Midbrain (tissue), 1 donor: ENCODE measurements at places on chromosomes 5 and 9.
A peak's percentile ranks its signal among the peaks of the same experiment; 100 is the strongest.

DNA sequence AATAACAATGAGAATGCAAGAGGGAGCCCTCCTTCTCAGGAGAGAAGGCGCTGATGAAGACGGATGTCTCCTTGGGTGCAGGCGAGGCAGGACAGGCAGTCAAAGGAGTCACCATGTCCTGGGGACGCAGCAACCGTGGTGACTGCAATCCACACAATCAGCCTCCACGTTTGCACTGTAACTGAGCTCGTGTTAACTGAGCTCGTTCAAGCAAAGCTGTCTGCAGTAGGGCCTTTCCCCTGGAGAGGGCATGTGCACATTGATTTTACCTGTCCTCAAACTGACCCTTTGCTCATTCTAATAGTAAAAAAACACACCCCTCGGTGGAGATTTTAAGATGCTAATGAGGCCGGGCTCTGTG lies 2.8 kb downstream of the SARDH start:
- DNase-seq, result no peak

DNA sequence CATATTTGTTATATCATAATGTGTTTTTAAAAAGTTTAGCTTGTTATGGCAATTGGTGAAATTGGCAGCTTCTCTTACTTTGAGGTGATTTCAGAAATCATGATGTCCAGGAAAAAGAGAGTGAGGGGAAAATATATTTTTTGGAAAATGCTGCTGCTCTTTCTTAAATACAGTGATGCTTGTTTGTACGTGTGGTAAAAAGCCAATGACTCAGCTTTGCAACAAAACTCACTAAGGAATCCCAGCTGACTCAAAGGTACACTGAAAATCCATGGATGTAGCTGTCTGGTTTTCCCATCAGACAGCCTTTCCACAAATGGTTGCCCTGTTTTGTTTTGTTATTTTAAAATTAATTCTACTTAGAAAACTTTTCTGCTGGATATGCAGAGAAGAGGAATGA lies 306.4 kb upstream of the PAPPA start:
- no peak for DNase-seq

DNA sequence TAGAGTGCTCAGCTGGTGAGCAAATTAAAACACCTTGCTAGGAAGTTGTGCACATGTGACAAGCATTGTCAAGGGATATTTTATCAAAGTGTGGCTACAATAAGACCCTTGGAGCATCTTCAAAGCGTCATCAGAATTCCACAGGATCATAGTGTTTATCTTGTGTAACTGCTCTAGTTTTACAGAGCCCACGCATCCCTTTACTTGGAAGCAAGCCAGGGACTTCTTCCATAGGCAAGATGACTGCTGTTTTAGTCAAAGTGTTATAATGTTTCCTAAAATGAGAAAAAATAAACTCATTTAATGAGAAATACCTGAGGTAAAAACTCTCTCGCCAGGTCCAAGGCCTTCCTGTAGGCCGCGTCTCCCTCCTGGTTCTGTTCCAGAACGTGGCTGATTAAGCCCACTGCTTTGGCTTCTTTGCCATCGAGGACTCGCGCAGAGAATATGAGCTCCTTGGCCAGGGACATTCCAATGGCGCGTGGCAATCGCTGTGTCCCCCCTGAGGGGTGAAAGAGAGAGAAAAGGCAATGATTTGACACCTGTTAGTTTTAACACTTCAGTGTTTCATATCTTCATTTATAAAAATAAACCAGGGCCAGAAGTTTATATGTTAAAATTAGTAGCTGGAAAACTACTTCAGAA lies 141.1 kb downstream of the AUH start:
- DNase-seq, result no peak

DNA sequence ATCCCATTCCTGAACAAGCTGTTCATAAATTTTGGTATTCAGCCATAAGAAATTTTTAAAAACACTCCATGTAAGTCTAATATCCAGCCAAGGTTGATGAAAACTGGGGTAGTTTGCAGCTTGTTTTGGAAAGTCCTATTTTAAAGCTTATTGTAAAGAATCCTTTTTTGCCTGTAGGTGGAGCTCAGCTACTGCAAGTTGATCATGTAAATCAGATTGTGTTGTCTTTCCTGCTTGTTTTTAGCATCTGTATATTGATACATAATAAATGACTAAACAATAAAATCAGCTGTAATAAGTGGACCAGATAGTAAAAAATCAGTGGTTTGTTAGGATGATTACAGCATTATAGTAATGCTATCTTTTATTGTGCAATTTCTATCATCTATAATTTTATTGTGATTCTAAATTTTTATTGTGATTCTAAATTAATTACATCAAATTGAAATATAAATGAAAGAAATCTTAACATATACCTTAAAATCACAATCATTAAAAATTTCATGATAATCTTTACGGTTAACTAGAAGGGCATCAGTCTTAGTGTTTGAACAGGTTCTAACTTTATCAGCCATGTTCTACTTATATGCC lies 42.4 kb downstream of the CWC27 start:
- DNase-seq, result peak; percentile 57

DNA sequence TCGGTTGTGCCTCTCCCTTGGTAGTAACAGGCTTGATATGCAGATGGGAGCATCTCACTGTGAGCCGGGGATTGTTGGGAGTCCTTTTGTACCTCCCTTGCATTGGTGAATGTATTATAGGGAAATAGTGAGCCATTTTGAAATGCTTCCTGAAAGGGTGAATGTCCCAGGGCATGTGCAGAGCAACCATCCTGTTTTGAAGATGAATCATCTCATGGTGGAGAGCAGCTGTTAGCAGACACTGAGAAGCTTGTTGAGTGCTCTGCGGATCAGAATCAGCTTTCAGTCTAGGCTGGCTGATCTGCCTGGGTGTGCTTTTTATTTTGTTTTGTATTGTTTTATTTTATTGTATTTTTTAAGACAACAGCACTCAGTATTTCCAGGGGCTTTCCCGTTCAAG lies 29.7 kb downstream of the SLC36A1 start:
- DNase-seq, result no peak

GRCh38 chr9:33731142-33731541 lies 64.2 kb upstream of the PRSS3 start:
- DNase-seq, result no peak

DNA sequence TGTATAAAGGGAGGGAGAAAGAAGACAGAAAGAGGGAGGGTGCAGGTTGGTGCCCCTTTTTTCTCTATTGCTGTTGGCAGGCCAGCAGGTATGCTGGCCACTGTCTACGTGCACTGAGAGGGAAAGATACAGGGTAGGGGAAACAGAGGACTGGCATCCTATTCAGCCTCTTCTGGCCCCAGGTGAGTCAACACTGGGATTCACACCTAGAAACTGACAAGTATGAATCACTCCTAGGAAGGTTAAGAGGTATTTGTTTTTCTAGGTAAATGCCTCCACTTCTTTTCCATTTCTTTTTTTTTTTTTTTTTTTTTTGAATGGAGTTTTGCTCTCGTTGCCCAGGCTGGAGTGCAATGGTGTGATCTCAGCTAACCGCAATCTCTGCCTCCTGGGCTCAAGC lies 2.8 kb upstream of the UBAP1 start:
- DNase-seq, result no peak

DNA sequence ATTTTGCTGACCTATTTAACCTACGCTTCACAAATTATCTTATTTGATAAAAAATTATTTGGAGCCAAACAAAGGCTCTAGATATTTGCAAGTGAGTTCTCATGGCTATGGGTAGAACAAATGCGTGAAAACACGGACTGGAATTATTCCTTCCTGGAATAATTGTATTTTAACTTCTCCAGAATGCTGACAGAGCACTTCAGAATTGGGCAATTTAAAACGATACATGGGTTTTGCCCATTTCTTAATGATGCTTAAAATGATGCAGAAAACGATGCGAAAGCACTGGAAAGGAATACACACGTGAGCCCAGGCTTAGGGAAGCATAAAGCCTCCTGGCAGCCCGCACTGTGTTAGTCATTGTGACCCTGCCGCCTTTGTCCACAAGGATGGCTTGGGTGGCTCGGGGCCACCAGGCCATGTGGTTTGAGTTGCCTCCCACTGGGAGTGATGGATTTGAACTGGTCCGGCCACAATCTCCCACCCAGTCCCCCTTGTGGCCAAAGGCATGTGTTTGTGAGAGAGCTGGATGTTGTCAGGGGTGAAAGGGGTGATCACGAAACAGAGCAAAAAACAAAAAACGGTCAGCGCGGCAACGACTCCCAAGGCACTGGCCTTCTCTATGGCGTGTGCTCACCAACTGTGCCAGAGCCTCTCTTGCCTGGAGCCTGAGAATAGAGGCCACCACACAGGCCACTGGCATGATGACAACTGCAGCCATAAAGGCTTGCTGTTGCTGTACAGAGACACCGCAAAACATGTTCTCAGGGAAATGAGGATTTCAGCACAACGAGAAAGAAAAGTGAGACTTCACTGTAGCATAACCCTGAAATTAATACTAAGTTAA lies 234.2 kb upstream of the ADAMTS16 start:
- peak; percentile 16 for DNase-seq

DNA sequence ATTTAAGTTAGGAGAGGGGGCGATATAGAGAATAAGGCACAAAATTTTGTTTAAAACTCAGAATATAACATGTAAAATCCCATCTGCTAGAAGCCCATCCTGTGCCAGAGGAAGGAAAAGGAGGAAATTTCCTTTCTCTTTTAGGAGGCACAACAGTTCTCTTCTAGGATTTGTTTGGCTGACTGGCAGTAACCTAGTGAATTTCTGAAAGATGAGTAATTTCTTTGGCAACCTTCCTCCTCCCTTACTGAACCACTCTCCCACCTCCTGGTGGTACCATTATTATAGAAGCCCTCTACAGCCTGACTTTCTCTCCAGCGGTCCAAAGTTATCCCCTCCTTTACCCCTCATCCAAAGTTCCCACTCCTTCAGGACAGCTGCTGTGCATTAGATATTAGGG lies 18.3 kb downstream of the MOCS2 start:
- no peak for DNase-seq

- no peak for DNase-seq
These were observed 672.9 kb downstream of the NR2F1-AS1 start for GRCh38 chr5:92907938-92908606.

DNA sequence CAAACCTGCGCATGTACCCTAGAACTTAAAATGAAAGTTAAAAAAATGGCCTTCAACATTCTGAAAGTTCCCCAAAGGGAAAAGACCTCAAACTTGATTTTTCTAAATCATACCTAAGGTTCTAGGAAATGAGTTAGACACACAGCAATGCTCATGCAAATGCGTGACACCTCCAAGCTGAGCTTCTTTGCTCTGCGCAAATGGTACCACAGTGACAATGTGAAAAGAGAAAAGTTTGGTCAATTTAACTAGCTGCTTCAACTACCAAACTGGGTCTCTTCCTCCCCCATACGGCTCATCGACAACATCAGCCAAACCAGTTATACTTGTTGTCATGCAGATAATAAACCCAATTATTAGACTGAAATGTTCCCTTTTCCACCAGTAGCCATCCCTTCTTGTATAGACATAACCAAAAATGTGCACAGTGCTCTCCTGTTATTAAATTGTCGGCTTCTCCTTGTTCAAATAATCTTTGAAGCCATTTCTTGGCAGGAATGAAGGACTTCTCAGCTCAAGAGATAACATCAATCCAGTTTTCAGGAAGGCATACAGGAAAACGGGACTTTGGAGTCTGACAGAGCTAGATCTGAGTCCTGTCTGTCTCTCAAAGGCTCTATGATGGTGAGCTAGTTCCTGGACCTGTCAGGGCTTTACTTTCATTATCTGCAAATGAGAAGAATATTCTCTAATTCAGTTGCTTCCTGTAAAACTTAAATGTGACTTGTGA lies 185.6 kb upstream of the NR3C1 start:
- DNase-seq, result no peak

DNA sequence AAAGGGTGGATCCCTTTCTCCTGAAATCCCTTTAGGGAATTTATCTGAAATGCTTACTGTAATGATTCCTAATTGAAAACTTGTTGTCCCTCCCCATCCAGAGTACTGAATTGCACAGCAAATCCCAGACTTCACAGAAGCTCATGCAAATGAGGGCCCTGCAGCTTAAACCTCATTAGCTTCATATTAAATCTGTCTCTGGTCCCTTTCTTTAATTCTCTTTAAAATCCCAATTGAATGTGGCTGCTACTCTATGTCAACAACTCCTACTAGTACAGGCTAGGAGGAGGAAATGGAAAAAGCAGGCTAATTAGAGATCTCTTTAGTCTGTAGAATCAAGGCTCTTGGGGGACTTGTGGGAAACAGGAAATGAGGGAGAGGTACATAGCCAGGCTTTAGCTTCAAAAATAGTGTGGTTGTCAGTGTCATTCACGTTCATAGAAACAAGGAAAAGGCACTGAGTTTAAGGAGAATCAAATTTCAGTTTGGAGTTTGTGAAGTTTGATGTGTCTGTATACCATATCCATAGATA lies 191.3 kb upstream of the PRDM9 start:
- no peak for DNase-seq

GRCh38 chr9:92328225-92328624 lies 2.5 kb downstream of the CENPP start:
- DNase-seq, result no peak

- no peak for DNase-seq
These were observed 77.5 kb upstream of the RARS1 start for GRCh38 chr5:168408561-168409305.

DNA sequence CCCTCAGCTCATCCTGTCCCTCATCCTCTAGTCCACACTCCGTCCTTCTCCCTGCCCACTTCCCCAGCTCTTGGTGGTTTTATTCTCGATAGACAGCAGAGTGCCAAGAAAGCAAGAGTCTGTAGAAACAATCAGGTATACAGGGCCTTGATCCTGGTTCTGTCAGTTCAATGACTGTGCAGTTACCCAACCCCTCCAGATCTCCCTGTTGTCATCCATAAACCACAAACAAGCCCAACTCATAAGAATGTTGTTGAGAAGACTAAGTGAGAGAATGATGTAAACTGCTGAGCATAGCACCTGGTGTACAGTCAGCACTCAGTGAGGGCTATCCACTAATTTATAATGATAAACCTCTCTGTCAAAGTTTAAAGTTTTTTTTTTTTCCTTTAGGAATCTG lies 31.3 kb downstream of the ISL1 start:
- DNase-seq, result no peak

- peak; percentile 42 for DNase-seq
These were observed 12.5 kb downstream of the STC2 start for GRCh38 chr5:173315495-173316338.

GRCh38 chr5:134083517-134083916 lies 31.0 kb upstream of the TCF7 start:
- DNase-seq, result no peak

GRCh38 chr9:86772635-86772993 lies 174.7 kb downstream of the GAS1 start:
- DNase-seq, result no peak

GRCh38 chr5:57862942-57863341 lies 380.3 kb upstream of the ACTBL2 start:
- DNase-seq, result no peak

DNA sequence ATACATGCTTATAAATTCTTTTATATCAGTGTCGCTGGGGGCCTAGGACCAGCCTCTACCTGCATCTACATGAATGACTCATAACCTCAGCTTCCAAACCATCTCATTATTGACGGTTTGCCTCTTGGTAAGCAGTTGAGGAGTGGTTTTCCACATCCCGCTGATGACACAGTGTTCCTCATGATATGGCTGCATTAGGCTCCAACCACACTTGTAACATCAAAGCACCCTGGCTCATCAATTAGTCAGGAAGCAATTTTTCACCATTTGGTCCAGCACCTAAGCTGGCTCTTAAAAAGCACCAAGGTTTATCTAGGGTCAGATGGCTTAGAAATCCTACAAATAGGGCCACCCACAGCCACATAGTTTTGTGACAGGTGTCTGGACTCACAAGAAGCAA lies 402.4 kb downstream of the ARHGEF28 start:
- DNase-seq, result no peak
